Glutamatergic neuron (in vitro differentiated cells): ENCODE measurements at places on chromosomes 4 and X.

- H3K27ac ChIP-seq: no peak overlapping the region
- no peak for DNase-seq
- H3K4me3 ChIP-seq: no peak overlapping the region
These were observed 181.7 kb upstream of the AGTR2 start for GRCh38 chrX:115988825-115989224.

DNA sequence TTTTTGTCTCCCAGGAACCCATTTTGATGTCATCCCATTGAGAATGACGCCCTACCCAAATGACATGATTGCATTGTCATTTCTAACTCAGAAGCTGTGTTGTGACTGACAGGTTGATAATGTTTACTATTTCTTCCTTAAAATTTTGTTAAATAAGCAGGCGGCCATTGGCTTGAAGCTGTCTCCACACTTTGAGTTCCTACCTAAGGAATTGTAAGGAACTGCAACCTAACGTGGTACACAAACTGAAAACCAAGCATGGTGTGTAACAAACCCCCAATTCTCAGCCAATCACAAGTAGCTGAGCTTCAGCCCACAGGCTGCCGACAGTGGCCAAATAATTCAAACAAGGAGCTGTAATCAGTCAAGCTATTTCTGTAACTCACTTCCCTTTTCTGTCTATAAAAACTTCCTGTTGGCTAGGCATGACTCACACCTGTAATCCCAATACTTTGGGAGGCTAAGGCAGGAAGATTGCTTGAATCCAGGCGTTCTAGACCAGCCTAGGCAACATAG is 2.9 kb upstream of the MND1 start:
- no peak for DNase-seq
- no peaks in the 10 kb centered on the region for H3K36me3 ChIP-seq
- H3K4me3 ChIP-seq: no peak overlapping the region
- H3K4me1 ChIP-seq: peaks cover 5% of the 10 kb centered on the region
- peaks cover 2% of the 10 kb centered on the region for H3K27me3 ChIP-seq

DNA sequence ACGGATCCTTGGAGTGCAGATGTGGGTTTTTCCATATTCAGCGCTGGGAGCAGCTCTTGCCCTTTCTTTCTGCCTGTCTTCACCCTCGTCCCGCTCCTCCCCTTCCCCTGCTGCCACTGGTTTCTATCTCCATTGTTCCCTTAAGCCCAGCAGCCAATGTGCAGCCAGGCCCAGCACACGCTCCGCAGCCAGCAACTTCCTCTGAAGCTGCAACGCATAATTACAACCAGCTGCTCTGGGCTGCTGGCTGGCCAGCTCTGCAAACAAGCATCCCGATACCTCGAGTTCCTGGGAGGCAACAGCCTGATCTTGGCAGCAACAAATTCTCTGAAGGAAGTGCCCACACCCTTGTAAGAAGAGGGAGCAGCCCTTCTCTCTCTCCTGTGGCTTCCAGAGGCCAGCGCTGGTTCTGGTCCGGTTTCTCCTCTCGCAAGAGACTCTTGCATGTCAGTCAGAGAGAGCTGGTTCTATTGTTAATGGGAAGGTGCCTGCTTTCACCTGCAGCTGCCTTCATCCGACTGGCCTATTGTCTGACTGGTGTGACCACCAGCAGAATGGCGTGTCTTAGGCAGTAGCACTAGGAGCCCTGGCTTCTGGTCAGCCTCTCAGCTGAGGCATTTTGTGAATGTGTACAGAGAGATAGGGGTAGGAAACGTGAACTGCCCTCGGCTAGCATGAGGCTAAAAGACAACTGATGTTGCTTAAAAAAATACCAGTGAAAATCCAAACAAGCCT is 83.8 kb upstream of the MAML3 start:
- peak overlapping the region; percentile 84 for H3K4me3 ChIP-seq
- peak; percentile 71 for DNase-seq
- peaks cover 52% of the 10 kb centered on the region for H3K4me1 ChIP-seq
- peak overlapping the region; percentile 100 for H3K27ac ChIP-seq
- peaks cover 8% of the 10 kb centered on the region for H3K27me3 ChIP-seq

DNA sequence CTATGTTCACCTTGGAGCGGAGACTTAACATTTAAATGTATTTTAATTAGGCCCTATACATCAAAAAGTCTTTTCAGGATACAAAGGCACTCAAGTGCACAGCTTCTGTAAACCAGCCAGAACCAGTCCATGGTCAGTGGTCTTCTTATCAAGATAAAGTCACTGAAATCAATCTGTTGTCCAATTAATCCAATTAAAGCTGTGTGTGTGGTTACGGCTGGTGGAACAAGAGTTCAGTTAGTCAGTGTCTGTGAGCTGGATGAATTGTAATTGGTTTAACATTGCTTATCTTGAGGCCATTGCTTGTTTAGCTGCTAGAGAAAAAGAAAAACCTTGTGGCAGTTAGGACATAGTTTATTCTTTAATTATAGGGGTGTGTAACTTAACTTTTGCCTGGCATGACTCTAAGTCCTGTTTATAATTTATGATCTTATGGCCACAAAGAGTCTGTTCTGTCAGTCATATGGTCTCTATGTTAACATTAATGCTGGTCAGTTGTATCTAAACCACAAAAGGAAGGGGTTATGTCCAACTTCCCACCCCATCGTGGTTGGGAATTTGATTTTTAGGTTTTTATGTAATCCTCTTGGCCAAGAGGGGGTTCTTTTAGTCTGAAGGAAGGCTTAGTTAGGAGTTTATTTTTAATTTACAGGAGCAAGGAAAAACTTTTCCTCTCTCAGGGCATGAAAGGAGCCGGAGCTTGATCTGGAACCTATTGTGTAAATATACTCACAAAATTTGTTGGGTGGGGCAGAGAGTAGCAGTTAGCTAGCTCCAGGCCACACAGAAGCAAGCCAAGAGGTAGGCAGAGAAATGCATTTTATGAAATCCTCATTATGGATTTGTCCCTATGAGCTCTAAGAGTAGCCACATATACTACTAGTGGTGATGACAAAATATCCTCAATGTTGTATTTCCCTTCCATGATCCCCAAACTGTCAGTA is 665.7 kb upstream of the ACTRT1 start:
- no peak overlapping the region for H3K4me3 ChIP-seq
- no peak for DNase-seq
- H3K4me1 ChIP-seq: no peaks in the 10 kb centered on the region
- H3K27me3 ChIP-seq: no peaks in the 10 kb centered on the region
- H3K27ac ChIP-seq: no peak overlapping the region

DNA sequence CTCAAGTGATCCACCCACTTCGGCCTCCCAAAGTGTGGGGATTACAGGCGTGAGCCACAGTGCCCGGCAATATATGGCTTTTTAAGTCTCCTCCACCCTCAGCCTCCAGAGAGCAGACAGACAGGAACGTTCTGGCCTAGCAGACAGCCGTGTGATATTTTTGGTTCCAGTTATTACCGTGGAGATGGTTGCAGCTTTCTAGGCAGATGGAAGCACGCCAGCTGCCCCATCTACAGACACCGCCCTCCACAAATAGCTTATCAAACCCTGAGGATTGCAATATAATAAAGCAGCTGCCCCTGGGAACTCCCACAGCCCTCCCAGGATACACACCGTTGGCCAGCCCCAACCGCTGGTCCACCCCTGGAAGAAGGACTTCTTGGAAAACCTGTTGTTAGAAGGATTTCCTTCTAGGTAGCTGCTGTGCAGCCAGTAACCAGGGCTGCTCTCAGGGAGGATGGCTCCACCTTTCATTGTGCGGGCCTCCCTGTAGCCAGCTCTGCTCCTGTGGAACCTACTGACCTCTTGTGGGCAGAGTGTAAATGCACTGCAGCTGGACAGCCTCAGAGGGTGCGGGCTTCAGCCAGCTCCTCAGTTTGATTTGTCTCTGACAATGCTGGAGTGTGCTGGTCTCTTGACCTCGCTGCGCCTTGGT is 44.0 kb downstream of the SLC25A5 start:
- H3K27ac ChIP-seq: peak overlapping the region; percentile 77
- H3K27me3 ChIP-seq: no peaks in the 10 kb centered on the region
- H3K36me3 ChIP-seq: no peaks in the 10 kb centered on the region
- no peaks in the 10 kb centered on the region for H3K4me1 ChIP-seq

DNA sequence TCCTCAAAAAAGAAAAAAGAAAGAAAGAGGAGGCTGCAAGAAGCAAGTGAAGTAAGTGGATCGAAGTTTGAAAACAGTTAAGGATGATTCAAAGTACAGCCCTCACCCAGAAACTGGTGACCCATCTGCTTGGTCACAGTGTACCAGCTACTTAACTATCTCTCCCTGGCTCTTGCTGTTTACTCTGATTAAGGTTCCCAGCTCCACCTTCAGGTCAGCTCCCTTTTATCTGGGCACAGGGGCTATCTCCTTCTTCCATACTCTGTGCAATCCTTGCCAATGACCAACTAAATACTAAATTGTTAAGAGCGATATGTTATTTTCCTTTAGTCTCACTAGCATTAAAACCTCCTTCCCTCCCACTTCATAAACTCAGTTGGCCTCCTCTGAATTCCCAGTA is 81.5 kb upstream of the SMIM10 start:
- DNase-seq: no peak
- no peaks in the 10 kb centered on the region for H3K27me3 ChIP-seq
- peaks cover 6% of the 10 kb centered on the region for H3K4me1 ChIP-seq
- no peak overlapping the region for H3K27ac ChIP-seq

DNA sequence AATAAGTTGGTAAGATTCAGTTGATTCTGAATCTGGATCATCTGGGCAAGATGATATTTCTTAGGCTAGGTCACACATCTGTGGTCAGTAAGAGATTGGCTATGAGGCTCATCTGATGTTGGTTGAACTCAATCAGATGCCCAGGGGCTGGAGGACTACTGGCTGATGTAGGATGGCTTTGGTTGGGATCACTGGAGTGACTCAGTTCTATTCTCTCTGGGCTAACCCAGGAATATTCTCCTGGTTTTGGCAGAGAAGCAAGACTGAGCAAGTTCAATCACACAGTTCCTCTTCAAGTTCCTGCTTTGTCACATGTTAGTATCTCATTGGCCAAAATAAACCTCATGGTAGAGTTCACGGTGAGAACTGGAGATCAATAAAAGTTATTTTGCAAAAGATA is 902.3 kb upstream of the SLIT2 start:
- no peak for DNase-seq
- no peaks in the 10 kb centered on the region for H3K4me1 ChIP-seq
- no peaks in the 10 kb centered on the region for H3K36me3 ChIP-seq
- no peaks in the 10 kb centered on the region for H3K27me3 ChIP-seq
- H3K27ac ChIP-seq: no peak overlapping the region

DNA sequence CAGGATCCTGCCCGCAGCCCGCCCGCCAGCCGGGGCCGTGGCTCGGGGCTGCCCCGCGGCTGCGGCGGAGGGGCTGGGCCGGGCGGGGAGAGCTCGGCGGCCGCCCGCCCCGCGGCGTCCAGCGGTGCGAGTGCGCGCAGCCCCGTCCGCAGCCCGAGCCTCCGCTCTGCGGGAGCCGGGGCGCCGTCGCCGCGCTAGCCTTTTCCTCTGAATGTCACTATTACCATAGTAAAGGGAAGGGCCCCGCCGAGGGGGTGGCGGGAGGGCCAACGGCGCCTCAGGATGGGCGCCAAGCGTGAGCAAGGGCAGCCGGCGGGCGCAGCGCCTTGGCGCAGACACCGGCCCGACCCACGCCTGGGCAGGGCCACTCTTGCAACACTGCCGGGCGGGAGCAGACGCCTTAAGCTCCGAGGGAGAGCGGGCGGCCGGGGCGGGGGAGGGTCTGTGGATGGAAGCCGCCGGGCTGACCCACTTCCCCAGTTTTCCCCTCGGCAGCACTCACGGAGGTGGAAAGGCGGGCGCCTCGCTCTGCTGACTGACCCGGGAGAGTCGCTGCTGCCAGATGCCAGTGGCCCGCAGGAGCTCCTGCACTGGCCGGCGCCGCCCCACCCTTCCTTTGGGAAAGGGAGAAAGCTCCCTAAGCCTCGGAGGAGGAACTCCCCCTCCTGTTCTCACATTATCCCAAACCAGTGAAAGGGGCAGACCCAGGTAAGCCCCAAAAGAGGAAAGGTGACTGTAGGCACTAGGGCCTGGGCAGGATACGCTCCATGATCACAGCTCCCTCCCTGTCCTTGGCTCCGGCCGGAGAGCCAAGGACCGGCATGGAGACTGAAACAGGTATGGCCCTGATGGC is 329.4 kb downstream of the HNRNPD start:
- no peak overlapping the region for H3K27ac ChIP-seq
- peaks cover 8% of the 10 kb centered on the region for H3K4me1 ChIP-seq
- DNase-seq: peak; percentile 78
- peak overlapping the region; percentile 65 for H3K4me3 ChIP-seq
- H3K27me3 ChIP-seq: peaks cover 3% of the 10 kb centered on the region

DNA sequence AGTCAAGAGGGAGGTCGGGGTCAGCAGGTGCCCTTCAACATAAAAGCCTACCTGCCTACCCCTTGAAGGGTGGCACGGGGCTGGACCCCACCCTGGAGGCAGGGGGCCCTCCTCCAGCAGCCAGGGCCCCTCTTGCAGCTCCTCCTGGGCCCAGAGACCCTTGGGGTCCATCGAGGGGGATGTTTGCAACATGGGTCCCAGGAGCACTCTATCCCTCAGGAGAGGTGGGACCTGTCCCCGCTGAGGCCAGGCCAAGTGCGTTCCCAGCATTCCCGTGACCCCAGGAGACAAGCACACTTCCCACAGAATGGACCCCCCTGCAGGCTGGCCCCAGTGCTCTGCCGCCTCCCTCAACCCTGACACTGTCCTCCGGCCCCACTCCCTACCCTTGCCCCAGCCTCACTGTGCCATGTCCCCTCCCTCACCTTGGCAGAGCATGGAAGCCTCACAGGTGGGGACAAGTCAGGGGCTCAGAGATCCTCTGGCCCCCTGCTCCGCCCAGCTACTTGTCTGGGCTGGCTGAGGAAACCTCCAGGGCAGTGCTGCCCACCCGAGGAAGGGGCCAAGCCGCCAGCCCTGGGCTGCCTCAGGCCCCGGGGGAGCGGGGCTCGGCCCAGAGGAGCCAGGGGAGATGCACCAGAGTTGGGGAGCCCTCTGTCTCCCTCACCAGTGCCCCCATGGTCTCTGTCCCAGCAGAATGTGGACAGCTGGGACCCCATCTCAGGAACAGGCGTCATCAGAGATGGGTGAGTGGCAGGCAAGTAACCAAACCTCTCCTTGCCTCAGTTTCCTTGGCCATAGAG is 2.2 kb downstream of the MXD4 start:
- H3K27ac ChIP-seq: no peak overlapping the region
- peaks cover 2% of the 10 kb centered on the region for H3K36me3 ChIP-seq
- peak overlapping the region; percentile 70 for H3K4me3 ChIP-seq
- H3K27me3 ChIP-seq: no peaks in the 10 kb centered on the region
- DNase-seq: peak; percentile 14

DNA sequence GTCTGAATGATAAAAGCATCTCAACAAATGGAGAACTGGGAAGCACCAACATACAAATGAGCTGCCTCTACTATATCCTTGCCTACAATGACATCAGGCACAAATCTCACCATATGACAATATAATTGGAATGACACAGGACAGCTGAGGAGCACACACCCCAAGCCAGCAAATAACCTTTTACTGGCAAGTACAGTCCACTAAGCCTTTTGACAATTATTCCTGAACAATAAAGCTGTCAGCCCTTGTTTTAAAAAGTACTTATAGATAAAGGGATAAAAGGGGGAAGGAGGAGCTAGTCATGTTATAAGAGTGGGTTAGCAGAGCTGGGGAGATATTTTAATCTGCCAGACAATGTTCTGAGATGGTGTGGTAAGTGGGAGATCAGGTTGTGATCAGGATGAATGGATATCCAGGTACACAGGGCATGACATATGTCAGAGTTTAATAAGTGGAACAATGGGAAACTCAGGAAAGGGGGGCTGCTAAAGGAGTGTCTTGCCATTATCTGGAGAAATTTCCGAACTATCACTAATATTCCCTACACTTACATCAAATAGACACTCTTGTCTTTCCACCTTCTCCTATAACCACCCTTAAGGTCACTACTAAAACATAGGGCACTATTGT is 127.6 kb downstream of the GPC3 start:
- no peaks in the 10 kb centered on the region for H3K27me3 ChIP-seq
- no peaks in the 10 kb centered on the region for H3K36me3 ChIP-seq
- peaks cover 9% of the 10 kb centered on the region for H3K4me1 ChIP-seq
- no peak overlapping the region for H3K27ac ChIP-seq
- no peak for DNase-seq
- no peak overlapping the region for H3K4me3 ChIP-seq
